NCI-H510A (cell line): ENCODE measurements at places on chromosomes 11 and 22.

- DNase-seq: no peak
Measured at GRCh38 chr22:29944339-29944738, 61.4 kb downstream of the MTMR3 start.

DNA sequence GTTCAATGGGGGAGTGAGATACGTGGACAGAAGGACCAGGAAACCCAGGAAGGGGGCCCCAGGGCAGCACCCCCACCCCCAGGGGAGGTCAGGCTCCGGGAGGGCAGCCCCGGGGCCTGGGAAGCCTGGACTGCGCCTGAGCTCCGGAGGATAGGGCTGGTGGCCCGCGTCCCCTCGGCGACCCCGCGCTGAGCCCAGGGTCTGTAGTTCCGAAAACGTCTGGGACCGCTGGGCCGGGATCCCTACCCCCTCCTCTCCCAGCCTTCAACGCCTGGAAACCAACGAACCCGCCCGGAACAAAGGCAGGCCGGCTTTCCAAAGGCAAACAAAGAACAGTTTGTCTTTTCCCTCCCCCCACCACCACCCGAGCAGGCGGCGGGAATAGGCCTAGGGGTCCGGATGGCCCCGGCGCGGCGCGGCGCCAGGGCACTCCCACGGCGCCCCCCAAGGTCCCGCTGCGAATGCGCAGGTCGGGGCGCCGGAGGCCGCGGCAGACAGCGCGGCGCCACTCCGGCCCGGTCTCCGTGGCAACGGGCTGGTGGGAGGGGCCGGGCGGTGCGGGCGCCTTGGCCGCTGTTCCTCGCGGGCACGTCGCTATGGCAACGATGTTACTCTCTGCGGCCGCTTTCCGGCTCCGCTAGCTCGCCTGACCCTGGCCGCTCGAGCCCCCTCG is 58.5 kb downstream of the IGLL1 start:
- DNase-seq: peak; percentile 81

DNA sequence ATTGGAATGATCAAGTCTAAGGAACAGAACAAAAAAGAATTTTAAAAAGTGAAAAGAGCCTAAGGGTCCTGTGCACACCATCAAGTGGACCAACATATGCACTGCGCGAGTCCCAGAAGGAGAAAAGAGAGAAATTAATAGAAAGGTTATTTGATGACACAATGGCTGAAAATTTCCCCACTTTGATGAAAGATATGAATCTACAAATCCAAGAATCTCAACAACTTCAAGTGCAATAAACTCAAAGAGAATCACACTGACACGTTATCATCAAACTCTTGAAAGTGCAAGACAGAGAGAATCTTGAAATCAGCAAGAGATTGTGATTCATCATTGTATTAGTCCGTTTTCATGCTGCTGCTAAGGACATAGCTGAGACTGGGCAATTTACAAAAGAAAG is 230.8 kb downstream of the ADAMTS15 start:
- DNase-seq: no peak

GRCh38 chr11:26134481-26135355 is 197.2 kb upstream of the ANO3 start:
- DNase-seq: no peak
